BE2C (cell line): ENCODE measurements at places on chromosomes 2 and 18.

- no peak for DNase-seq
Measured at GRCh38 chr18:9782073-9782857, 74.2 kb downstream of the RAB31 start.

DNA sequence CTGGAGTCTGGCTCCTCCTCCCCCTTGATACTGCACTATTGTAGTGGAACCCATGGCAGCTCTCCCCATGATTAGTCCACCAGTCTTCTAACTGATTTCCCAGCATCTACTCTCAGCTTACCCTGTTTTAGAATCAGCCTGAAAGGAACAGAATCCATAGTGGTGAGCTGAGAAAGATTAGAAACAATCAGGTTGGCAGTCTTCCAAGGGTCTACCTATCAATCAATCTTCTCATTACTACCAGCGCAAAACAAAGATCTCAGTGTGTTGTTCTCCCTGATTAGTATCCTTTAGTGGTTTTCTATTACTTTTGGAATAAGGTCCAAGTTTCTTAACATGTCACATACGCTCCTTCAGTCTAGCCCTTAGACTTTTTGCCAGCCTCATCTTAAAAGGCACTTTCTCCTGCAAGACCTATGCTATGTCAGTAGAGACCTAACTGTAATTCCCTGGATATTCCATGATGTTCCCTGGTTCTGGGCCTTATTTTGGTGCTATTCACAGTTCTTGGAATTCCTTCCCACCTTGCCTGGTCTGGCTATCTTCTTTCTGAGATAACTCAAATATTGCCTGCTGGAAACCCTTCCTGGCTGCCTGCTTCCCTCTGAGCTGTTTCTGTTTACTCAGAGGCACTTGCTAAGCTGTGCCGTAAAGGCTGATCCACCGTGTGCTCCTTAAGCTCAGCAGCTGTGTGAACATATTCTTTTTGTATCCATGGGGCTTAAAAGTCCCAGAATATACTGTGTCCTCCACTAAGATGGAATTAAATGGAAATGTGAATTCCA is 32.6 kb downstream of the LAMA3 start:
- DNase-seq: no peak

DNA sequence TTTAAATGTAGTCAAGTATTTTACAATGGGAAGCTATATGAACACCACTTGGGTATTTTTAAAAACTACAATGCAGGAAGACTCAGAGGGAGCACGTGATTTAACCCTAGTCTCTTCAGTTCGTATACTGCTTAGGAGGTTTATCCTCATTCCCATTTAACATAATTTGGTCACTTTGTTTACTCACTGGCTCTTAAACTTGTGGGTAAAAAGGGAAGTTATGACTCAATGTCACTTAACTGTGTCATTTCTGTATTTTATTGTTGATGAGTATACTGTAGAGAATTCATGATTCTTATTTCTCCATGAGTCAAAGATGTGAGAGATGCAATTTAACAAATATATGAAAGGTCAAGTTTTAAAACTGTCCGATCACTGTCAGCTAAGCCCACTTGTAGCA is 48.2 kb downstream of the SLC66A3 start:
- DNase-seq: no peak

- DNase-seq: no peak
Measured at GRCh38 chr2:185433824-185434223, 304.8 kb upstream of the FSIP2 start.

GRCh38 chr2:113190871-113191270 is 17.1 kb downstream of the PSD4 start:
- DNase-seq: no peak

- no peak for DNase-seq
Measured at GRCh38 chr2:109143214-109144187, 14.5 kb downstream of the SH3RF3 start.

GRCh38 chr2:222424276-222424728 is at the start of gene SGPP2:
SGPP2 (plus strand) TSS chr2:222424543; CDS start chr2:222424603, 60 bp downstream.
- peak; percentile 36 for DNase-seq
